ENCODE measurements at places on chromosomes 5 and 9.

GRCh38 chr5:58085800-58086199, 374.1 kb downstream of the PLK2 start:
- DNase-seq, result no peak

DNA sequence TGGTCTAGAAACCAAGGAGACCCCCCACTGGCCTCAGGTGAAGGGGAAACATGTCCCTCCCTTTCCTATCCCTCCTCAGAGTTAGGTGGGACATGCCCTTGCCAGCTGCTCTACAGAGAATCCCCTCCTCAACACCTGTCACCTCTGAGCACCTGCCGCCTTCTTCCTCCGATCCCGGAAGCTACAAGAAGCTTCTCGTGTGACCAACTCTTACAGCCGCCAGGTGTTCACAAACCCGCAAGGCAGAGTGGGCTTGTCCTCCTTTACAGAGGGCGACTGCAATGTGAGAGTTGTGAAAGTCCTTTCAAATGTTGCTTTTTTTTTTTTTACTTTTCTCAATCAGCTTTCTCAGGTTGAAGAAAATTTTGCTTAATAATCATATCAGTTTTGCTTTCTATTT, 3.7 kb upstream of the ICE1 start:
- no peak for DNase-seq

- no peak for DNase-seq
Observed at GRCh38 chr5:72160959-72161358, 53.7 kb downstream of the MAP1B start.

DNA sequence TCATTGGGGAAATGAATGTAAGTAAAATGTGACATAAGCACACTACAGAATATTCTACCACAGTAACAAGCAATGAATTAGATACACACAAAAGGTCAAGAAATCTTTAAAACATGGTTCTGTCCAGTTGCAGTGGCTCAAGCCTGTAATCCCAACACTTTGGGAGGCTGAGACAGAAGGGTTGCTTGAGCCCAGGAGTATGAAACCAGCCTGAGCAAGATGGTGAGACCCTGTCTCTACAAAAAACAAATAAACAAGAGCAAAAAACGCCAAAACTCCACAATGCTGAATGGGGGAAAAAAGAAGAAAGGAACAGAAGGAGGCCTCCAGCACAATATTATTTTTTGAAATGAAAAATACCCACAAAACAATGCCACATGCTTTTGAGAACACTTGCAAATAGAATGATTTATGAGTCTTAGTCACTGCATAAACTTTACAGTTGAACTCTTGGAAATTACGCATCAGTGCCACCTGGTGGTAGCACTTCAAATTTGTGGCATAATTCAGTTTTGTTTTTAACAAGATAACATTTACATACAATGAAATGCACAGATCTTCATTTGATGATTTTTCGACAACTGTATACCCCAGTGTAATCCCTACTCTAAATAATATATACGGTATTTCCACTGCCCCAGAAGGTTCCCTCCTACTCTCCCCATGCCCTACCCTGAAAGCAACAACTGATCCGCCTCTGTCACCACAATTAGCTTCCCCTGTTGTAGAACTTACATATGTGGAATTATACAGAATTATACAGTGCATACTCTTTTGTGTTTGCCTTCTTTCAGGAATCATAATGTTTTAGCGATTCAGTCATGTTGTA, 14.4 kb upstream of the SPINK4 start:
- peak; percentile 68 for DNase-seq

GRCh38 chr5:52801329-52801728, 13.6 kb downstream of the ITGA1 start:
- no peak for DNase-seq

DNA sequence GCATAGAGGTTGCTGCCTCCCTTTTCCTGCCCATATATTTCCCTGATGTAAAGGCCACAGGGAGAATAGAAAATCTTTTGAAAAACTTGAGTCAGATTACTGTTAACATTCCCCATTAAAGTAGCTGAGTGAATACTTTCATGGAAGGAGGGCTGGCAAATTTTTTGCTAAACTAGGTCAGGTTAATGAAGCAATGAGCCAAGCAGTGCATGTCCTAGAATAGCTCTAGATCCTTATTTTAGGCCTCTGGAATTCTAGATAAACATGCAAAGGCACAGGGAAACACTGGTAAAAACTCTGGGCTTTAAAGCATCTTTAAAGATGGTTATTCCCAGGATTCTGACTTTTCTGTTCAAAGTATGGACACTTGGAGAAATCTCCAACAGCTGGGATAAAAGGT, 27.9 kb downstream of the TTC1 start:
- no peak for DNase-seq

DNA sequence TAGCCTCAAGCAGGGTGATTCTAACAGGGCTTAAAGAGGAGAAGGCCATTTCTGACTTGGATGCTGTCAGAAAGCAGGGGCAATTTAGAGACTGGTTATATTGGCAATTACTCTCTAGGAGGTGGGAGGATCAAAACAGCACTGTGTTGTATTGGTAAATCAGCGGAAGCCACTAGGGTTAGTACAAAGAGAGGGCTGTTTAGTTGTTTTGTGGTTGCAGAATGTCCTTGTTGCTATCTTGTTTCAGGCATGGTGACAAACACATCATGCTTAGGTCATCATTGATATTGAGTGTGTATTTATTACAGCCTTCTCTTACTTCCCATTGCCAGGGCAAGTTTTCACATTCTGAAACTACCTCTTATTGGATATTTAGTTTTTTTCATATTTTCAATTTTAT, 165.3 kb downstream of the TAF11L14 start:
- DNase-seq, result no peak

GRCh38 chr5:146588331-146589027, 72.5 kb upstream of the GPR151 start:
- DNase-seq, result no peak

DNA sequence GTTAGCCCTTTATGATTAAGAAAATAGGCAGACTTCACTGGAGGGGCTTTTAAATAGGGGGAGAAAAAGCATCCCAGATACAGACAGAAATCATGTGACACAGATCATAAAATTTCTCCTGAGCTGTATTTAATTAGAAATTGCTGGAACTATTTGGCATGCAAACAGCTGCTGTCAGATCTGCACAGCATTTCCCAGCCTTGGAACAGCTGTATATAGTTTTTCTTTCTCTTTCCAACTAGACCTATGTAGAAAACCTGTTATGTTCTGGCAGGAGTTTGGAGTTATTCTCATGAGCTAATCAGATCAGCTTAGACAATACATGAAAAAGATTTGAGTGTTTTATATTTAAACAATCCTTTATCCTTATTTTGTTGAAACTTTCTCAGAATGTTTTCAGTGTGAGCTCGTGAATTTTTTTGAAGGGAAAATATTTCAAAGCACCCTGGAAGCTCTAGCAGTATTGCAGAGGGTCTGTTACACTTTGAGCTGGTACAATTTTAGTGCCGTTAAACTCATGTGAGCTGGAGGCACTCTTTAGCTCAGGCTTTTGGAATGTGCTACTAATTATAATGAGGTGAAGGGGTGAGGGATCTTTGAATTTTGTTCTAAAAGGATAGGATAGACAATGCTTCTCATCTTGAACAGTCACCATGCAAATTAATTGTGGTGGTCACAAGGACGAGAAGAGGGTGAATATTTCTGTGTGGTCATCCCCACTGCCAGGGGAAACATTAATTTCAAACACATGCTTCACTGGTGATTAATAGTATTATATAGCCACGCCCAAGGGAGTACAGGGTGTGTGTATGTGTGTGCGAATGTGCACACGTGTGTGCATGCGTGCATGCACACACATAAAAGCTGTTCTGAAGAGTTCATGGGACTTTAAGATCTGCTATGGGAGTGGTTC, 239.4 kb upstream of the FBXL7 start:
- no peak for DNase-seq

DNA sequence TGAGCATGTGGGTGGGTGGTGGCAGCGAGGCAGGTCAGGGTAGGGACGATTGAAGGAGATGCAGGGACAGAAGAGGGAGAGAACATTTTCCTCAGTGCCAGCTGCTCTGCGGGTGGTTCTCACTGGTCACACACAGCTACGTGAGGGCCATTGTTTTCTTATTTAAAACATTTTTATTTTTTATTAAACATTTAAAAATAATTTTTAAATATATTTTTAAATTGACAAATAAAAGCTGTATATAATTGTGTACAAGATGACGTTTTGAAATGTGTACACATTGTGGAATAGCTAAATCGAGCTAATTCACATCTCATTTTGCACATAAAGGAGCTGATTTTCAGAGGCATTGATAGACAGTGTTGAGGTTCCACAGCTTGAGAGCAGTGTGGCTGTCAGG, 14.0 kb downstream of the FAM240B start:
- DNase-seq, result no peak

GRCh38 chr5:179185941-179186411, 125.8 kb downstream of the ZNF354C start:
- DNase-seq, result no peak

- no peak for DNase-seq
Observed at GRCh38 chr5:43616535-43616934, 13.6 kb downstream of the NNT start.

GRCh38 chr5:125719681-125720347, 703.4 kb upstream of the GRAMD2B start:
- DNase-seq, result no peak

DNA sequence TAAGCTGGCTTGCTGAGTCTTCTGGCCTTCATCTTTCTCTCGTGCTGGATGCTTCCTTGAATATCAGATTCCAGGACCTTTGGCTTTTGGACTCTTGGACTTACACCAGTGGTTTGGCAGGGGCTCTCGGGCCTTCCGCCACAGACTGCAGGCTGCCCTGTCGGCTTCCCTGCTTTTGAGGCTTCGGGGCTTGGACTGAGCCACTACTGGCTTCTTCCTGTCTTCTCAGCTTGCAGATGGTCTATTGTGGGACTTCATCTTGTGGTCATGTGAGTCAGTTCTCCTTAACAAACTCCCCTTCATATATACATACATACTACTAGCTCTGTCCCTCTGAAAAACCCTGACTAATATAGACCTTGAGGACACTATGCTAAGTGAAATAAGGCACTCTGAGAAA, 78.3 kb upstream of the SSBP2 start:
- DNase-seq, result no peak

GRCh38 chr5:65506961-65507360, 25.2 kb upstream of the ADAMTS6 start:
- DNase-seq, result no peak

DNA sequence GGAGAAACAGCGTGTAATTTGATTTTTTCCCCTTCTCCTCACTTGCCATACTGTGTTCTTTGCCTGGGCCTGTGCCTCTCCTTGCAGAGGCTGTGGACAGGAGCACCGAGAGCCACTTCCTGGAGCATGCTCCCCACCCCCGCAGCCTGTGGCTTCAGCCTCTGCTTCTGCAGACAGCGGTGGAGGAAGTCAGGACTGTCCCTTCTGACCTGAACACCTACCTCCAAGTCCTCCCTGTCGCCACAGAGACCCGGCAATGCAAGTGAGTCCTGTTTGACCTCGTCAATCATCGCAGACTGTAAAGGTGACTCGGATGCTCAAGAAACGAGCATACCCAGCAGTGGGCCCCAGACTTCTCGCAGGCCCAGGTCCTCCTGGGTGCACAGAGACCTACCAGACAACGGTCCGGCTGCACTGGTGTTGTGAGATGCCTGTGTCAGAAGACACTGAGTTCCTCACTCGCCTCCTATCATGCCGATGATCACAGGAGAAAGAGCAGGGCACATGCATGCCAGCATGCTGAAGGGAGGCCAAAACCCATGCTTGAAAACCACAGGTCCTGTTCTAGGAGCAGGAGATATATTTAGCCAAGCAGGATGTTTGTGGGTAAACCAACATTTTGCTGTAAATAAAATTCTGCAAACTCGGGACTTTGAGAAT, 198.8 kb downstream of the AUH start:
- DNase-seq, result peak; percentile 56

DNA sequence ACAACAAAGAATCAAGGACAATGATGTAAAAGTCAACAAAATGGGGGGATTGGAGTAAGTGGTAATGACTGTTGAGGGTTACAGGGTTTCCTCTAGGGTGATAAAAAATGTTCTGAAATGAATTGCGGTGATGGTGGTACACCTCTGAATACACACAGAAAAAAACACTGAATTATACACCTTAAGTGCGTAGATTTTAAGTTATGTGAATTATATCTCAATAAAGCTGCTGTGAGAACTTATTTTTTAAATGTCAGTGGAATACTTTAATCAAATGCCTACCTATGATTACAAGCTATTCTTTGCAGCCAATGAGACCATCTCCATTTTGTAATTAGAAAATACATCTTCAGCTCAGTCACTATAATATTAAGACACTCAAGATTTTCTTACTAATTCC, 53.5 kb downstream of the ZNF608 start:
- no peak for DNase-seq

GRCh38 chr9:134058716-134059115, 9.1 kb downstream of the BRD3 start:
- DNase-seq, result no peak

DNA sequence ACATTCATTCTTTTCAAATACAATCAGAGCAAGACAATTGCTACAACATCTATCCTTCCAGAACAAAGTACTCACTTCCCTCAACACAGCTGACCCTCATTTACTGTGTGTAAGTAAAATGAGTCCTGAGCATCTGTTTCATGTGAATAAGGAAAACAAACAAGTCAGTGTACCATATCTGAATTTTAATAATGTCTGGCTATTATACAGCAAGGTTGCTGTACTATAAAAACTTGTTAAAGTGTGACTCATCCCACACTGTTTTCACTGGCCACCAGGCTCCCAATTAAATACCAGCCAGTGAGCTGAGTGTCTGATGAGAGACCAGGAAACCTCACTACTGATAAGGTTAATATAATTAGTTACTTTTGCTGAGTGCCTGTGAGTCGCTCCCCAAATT, 339.8 kb downstream of the AGTPBP1 start:
- no peak for DNase-seq

- no peak for DNase-seq
Observed at GRCh38 chr5:53219610-53220009, 110.1 kb upstream of the MOCS2 start.

DNA sequence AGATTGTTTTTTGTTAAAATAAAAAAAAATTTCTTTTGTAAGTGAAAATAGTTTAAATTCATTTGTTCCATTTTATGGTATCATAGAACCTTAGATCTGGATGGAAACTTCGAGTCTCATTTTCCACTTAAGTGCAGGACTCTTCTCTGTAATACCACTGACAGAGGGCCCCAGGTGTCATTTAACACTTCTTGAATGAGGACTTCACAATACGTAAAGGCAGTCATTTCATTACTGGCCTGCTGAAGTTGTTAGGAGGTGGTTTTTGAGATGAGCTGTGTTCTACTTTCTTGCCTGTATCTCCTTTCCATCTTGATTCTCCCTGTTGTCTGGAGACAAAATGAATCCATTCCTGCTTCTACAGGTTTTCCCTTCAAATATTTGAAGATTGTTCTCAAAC, 455.3 kb downstream of the DMRT2 start:
- no peak for DNase-seq

- DNase-seq, result peak; percentile 76
Observed at GRCh38 chr9:129495620-129496472, 125.1 kb downstream of the C9orf50 start.

- no peak for DNase-seq
Observed at GRCh38 chr5:111229221-111229835, 5.1 kb downstream of the CAMK4 start.

- DNase-seq, result no peak
Observed at GRCh38 chr5:36272136-36272690, 29.5 kb downstream of the RANBP3L start.

Measured in CD14-positive monocyte (primary cell).